ENCODE measurements at places on chromosomes 16 and 17.

DNA sequence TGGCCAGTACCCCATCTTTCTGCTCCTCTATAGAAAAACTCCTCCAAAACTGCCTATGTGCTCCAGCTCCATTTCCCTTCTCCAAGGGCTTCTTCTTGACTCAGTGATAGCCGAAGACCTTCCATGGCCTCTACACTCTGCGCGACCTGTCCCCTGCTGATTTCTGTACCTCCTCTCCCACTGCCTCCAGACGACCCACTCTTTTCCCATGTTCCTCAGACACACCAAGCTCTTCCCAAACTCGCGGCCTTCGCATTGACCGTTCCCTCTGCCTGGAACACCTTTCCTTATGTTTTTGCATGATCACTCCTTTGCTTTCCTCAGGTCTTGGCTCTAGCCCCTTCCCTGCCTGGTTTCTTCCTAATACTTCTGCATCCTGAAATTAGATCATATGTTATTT lies 255.6 kb upstream of the SDK2 start:
- no peak for DNase-seq

GRCh38 chr17:43400943-43401717 lies 2.3 kb downstream of the ARL4D start:
- DNase-seq: no peak

GRCh38 chr16:68332411-68333121 lies 21.7 kb downstream of the PRMT7 start:
- no peak for DNase-seq

DNA sequence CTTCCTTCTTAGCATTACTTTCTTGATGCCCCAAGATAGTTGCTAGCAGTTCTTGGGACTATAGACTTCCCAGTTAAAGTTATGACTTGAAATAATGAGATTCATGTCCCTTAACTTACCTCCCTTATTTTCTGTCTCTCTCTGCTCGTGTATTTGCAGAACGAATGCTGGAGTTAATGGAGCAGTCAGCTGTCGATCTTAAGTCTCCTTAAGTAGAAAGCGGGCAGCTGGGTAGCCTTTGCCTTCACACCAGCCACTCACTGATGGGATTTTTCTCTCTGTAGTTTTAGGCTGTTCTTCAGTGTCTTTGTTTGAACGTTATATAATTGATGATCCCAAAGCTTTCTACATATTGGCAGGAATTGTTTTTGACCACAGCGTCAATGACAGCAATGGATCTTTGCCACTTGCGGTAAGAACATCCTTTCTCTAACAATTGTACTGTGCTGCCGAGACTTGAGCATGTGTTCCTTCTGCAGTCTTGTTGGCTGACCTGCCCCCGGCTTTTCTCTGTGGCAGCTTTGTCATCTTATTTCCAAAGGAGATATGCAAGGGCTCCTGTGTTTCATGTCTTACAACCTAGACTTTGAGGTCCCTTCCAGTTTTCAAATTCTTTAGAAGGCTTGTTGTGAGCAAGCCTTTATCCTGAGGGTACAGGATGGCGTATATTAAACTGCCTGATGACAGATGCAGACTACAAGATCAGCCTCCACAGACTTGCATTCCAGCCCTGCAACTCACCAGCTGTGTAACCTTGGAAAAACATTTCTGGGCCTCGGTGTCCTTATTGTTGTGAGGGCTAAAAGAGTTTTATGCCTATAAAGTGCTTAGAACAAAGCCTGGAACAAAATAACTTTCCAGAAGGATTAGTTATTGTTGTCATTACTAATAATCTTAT lies 25.1 kb upstream of the ABCA3 start:
- no peak for DNase-seq

DNA sequence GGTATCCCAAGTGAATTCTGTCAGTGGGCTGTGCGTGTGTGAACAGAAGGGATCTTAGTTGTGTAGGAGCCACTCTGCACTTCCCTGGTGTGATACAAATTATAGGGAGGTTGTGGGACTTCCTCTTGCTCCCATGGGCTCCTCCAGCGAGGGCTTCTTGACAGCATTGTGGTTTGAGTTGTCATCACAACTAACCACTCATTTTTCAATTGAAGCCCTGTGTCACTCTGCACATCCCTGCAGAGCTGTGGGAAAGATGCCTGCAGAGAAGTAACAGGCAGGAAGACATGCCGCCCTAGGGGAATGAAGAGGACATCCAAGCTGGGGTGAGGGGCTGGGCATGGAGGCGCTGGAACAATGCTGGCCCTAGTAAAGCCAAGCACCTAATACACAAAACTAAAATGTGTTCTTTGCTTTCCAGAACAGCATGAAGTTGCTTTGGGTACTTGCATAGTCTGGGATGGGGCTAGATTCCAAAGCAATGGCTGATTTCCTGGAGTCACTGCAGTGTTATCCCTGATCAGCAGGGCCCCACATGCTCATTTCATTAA lies 692.5 kb downstream of the TOX3 start:
- no peak for DNase-seq

GRCh38 chr17:42853004-42853403 lies 2.0 kb downstream of the AOC3 start:
- DNase-seq: no peak

DNA sequence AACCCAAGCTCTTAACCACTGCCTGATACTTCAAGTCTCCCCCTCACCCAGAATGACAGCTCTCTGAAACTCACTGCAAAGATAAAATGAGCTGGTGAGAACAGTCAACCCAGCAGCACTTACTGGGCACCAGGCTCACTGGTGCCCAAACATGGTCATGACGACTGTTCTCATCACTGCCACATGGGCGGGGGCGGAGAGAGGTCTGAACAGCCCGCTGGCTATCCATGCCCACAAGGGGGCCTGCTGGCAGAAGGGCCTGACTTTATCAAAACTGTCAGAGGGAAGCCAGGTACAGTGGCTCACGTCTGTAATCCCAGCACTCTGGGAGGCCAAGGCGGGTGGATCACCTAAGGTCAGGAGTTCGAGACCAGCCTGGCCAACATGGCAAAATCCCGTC lies 4.0 kb downstream of the MYBBP1A start:
- DNase-seq: no peak

GRCh38 chr16:70649300-70649699 lies 2.9 kb downstream of the IL34 start:
- no peak for DNase-seq

DNA sequence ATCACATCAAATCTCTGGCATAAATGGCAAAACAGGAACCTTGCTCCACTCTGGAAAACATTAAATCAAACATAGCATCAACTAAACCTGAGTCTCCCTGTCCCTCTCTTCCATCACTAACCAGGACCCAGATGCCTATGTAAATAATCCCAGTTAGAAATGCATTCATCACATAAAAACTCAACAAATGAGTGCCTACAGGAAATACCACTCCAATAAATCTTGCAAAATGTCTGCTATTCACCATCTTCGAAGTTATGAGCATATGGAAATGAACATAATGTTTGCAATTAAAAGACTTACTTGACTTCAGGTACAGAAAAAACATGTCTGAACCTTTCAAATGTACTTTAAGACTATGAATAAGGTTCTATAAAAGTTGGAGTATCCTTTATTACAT lies 425.0 kb downstream of the CDH11 start:
- no peak for DNase-seq

DNA sequence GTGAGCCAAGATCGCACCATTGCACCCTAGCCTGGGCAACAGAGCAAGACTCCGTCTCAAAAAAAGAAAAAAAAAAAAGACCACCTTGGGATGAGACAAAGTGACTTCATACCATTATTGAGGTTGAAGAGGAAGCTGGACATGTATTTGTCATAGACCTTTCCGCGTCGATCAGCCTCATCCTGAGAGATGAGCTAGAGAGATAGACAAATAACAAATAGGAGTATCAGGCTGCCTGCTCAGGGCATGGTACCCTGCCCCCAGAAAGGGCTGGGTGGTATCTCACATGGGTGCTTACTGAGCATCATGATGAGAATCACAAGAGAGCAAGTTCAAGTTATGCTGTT lies 22.1 kb downstream of the CNTNAP1 start:
- no peak for DNase-seq

GRCh38 chr17:31842195-31843069 lies 16.6 kb downstream of the COPRS start:
- peak; percentile 45 for DNase-seq

DNA sequence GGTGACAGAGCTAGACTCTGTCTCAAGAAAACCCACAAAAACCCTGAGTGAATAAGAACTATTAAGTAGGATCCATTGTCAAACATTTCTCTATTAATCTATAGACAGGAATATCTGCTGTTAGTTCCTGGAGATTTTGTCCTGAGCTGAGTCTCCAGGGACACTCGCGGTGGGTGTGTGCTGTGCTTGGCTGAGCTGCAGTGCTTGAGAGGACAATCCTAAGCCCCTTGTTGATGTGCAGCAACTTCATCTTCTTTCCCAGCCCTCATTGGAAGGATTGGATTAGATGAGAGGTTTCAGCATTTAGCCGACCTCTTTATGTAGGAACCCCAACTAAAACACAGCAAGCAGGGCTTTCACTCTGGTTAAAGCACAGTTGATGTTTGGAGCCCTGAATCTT lies 33.3 kb downstream of the NDEL1 start:
- DNase-seq: no peak

- no peak for DNase-seq
Observed at GRCh38 chr17:42804918-42805367, 6.3 kb downstream of the CNTD1 start.

DNA sequence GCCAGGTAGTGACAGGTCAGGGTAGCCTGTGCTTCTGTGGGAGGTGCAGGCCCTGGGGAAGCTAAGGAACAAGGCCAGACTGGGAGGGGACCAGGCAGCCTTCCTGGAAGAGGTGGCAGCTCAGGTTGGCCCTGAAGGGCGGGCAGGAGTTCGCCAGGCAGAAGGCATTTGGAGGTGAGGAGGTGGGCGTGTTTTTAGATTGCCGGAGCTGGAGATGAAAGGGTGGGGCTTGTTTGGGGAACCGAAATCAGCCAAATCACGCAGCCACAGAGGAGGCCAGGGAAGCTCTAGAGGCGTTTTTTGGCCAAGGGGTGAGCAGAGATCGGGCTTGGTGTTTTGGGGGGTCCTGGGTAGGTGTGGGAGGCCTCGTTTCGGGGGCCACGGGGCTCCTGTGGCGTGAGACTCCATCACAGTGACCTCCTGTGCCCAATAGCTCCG lies 7.6 kb downstream of the ADCY7 start:
- no peak for DNase-seq

DNA sequence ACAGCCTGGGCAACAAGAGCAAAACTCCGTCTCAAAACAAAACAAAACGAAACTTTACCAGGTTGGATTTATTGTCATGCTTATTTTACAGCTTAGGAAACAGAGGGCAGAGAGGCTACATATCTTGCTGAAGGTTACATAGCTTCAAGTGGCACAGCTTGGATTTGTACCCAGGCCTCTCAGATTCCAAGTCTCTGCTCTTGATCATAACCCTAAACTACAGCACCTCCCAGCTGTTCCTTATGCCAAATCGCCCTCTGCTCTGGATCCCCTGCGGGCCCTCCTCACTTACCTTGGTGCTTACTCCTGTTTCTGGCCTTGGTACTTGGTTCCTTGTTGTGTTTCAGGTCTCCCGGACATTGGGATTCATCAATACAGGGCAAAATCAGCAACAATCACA lies 11.7 kb upstream of the CUEDC1 start:
- no peak for DNase-seq

DNA sequence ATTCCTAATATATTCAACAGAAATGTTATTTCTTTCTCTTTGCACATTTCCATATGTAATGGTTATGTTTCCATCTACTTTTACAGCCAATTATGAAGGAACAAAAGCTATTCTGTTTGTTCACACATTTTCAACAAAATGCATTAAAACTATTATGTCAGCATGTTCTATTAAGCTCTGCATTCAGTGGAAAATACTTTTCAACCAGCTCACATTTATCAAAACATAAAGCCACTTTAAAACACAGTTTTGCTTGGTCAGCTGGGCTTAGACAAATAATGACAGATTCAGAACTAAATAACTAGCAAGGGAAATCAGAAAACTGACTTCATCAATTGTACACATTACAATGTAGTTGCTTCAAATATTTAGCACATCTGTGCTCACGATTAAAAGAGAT lies 6.9 kb downstream of the SALL1 start:
- DNase-seq: no peak

- DNase-seq: no peak
Observed at GRCh38 chr17:8237175-8237574, 10.7 kb downstream of the CTC1 start.

DNA sequence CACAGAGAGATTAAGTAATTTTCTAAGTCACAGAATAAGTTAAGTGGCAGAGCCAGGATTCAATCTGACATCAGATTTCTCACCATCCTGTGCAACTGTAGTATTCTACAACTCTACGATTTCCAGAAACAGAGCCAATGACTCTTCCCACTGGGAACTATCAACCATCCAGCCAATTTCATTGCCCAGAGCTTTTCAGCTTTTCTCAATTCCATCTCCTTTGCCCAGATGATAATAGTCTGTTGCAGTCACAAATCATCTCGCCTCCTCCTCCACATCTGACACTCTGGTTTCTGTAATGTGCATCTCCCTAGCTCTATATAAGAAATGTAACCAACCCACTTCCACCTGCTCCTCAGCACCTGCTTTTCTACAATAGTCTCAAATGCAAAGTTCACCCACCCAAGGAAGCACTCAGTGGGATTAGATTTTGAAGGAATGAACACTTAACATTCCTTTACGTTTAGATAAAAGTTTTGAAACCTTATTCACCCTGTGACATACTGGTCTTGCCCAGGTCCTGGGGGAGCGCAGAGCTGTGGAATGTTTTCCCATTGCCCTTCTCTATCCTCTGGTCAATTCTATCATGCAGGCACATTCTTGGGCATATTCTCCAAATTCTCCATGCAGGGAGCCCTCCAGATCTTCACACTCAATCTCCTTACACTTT lies 167.8 kb upstream of the ASIC2 start:
- DNase-seq: no peak

- DNase-seq: no peak
Observed at GRCh38 chr17:75390982-75391381, 14.5 kb downstream of the GRB2 start.

GRCh38 chr17:81843713-81844326 lies 9.0 kb upstream of the PPP1R27 start:
- DNase-seq: no peak

DNA sequence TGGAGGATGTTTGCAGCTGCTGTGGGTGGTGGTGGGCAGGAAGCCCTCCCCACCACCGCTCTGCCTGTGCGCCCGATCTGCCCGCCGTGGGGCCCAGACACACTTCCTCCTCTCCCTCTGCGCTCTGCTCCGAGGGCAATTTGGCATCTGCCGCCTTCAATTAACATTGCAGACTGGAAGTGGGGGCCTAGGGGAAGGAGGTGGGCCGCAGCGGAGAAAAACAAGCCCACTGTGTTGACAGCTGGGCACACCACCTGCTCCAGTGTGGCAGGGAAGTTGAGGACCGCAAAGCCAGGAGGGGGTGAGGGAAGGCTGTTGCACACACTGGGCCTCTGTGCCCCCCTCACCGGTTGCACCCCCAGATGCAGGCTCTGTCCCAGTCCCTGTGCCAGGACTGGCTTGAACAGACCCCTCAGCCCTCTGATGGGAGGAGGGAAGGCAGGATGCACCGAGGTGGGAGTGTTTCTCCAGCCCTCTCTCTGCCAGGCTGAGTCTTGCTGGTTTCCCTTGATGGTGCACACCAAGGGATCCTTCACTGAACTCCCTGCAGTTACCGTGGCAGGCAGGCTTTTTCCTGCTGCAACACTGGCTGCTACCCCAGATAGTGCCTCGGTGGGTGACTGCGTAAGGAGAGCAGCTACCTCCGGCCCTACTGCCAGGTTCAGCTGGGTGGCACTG lies 72.8 kb upstream of the MED9 start:
- no peak for DNase-seq

GRCh38 chr16:23801378-23801777 lies 34.4 kb upstream of the PRKCB start:
- no peak for DNase-seq
